OCI-LY7 (cell line): ENCODE measurements at places on chromosomes 2 and 18. TPM values are rescaled to one million over a fixed set of nuclear protein-coding genes. Genes with fewer than 3 reads are reported as not detected.
A peak's percentile ranks its signal among the peaks of the same experiment; 100 is the strongest.

Gene TTR
- total RNA-seq: not detected in 2 replicates

Gene PIEZO2
- 3.3 and 5.6 TPM in 2 replicates for total RNA-seq

Gene PGAP1
- total RNA-seq: 1.3 and 1.9 TPM in 2 replicates

Gene IL1RL1
- total RNA-seq: not detected in 2 replicates

DNA sequence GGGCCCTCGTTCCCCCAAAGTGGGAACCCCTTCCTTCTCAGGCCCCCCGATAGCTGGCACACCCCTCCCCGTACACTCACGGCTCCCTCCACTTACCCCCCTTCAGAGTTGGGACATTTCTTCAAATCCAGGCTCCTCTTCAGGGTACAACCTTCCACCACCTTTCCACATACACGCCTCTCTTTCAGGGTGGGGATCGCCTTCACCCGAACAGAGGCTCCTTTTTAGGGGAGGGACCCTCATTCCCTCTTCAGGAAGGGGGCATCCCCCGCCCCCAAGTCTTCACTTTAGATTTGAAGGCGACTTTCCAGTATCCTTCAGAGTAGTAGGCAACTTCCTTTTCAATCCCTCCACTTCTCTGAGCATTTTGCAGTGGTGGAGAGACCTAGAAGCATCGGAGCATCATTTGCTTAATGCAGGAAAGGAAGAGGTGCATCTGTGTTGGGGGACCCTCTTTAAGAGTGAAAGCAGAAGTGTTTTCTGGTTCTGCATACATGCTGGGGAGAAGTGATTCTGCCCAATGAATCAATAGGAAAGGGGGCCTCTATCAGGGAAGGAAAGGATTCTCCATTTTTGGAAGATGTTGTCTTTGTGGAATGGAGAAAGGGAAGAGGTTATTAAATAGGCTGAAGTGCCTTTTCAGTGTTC is 845 bp downstream of the EML4 start:
- DNase-seq: peak; percentile 71

GRCh38 chr2:24912986-24913385 is 7.1 kb downstream of the ADCY3 start:
- DNase-seq: no peak

- DNase-seq: no peak
Observed at GRCh38 chr2:39431592-39432316, 5.3 kb downstream of the MAP4K3 start.

DNA sequence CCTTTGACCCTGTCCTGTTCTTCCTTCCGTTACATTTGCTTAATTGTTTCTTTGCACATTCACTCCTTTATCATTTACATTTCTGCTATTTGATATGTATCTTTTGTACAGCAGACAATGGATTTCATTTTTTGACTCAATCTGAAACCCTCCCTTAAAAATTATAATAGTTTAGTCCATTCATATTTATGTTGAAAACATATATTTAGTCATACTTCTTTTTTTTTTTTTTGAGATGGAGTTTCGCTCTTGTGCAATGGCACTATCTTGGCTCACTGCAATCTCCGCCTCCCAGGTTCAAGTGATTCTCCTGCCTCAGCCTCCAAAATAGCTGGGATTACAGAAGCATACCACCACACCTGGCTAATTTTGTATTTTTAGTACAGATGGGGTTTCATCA is 95.3 kb upstream of the TGFA start:
- no peak for DNase-seq

GRCh38 chr2:108167699-108168098 is 72.1 kb upstream of the SULT1C3 start:
- no peak for DNase-seq

DNA sequence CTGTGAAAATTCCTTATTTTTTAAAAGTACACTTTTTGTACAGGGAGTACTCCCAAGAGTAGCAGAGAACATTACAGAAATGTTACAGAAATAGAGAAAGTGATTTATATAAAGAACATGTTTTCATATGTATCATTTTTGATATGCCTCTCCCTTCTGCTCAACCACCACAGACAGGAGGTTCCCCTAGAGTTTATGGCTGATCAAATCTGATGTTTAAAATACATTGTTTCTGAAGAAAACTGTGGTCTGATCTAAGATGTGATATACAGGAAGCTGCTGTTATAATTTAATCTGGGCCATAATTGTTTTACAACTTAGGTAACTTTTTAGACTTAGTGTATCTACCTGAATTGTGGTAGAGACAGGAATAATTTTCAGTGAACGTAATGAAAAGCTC is 37.0 kb downstream of the STAT4 start:
- no peak for DNase-seq

- no peak for DNase-seq
Observed at GRCh38 chr2:137842430-137842829, 121.8 kb upstream of the HNMT start.

DNA sequence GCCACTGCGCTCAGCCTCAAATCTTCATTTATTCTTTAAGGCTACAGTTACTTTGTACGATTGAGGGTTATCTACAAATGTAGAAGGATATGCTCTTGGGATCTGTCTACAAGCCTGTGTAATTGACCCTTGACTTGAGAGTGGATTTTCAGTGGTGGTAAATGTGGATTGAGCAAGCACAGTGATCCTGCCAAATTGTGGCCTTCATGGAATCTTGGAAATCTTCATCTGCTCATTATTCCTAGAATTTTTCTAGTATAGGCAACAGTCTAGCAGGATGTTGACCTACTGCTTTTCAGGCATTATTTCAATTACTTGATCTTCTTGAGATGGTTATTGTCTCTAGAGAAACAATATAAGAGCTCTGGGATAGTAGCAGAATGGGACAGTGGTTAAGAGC is 226.1 kb upstream of the REV1 start:
- DNase-seq: no peak
